Right kidney (tissue), 9 donors: ENCODE measurements at places on chromosomes 7 and 10.

DNA sequence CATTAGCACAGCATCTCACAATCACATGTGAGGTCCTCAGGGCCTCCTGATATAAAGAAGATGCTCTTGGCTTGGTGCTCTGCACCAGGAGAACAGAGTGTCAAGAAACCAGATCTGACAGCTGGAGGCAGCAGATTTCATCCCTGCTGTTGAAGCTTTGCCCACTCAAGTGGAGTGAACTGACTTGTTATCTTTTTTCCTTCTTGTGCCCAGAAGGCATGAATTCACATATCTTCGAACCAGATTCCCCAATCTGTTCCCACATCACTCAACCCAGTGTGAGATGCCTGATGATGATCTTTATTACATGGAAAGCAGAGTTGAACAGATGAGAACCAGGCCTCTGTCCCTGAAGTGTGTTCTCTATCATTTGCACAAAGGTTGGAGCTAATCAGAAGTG is 521.0 kb downstream of the SORCS1 start:
- no peak for DNase-seq

DNA sequence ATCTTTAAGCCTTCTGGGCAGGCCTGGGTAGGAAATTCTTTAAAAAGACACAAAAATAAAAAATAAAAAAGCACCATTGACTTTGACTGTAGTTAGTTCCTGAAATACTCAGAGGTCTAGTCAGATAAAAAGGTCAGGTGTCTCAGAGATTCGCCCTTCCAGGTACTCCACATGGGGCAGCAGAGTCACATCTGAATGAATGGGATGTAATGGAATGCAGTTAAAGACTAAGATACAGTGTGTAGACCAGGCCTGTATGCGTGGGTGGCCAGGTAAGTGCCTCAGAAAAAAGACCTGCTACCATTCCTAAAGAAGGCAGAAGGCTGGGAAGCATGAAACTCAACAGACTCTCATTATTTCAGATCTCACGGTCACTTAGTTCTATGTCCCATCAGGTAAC is 68.6 kb upstream of the SEM1 start:
- no peak for DNase-seq

GRCh38 chr10:128373071-128373749 is 247.0 kb upstream of the MKI67 start:
- no peak for DNase-seq

- no peak for DNase-seq
Observed at GRCh38 chr7:114765331-114766040, 156.4 kb upstream of the MDFIC start.

DNA sequence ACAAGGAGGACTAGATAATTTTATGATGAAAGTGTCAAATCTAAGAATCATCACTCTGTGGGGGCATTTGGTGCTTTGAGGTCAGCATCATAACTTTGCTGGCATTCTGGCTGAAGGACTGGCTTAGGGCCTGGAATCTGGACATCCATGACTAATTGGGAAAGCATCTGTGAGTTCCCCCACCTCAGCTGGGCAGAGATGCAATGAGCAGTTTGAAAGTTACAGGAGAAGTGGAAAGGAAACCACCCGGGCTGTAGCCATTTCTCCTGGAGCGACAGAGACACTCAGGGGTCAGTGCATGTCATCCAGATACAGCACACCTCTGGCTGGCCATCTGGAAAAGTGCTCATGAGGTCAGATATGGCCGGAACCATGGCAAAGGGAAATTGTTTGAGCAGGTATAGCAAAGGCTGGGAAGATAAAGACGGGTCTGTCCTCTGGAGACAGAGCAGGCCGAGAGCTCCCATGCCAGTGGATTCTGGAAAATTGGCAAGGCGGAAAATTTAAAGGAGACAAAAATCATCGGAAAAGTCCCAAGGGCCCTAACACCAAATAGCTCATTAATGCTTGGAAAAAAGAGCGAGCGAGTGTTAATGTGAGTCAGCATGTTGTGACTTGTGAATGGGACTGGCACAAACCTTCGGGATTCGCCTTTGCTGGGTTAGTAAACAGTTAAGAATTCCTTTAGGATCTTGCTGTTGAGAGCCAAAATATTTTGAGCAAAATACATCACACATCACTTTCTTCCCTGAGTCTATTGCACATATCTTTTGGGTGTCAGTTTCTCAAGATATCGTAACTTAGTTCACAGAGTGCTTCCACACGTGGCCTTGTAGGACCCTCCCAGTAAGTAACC is 188.4 kb upstream of the AGK start:
- no peak for DNase-seq

DNA sequence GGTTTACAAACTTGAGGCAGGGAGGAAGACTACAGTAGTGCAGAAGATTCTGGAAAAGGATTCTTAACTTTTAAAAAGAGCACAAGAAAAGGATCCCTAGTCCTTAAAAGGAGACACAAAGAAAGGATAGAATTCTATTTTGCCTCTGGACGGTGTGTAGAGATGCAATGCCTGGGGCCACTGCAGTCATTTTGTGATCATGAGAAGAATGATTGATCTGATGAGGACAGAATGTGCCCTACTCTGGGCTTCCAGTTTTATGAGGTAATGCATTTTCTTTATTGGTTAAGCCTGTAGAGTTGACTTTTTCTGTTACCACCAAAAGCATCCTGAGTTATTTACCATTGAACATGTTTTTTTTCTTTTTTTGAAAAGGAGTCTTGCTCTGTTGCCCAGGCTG is 28.3 kb upstream of the UCMA start:
- no peak for DNase-seq

DNA sequence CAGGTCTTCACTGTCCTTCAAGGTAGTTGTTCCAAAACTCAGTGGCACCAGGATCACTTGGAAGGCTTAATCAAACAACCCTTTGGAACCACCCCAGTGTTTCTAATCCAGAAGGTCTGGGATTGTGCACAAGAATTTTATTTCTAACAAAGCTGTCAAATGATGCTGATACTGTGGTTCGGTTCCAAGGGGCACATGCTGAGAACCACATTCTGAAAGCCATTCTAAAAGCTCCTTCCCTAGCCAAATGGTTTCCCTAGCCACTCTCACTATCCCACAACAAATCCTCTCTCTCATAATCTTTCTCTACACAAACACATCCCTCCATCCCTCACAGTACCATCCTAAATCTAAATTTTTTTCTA is 52.1 kb downstream of the MACC1 start:
- DNase-seq, result no peak
